Left kidney (tissue), 8 donors: ENCODE measurements at places on chromosomes 3 and 15.
A peak's percentile ranks its signal among the peaks of the same experiment; 100 is the strongest.

GRCh38 chr15:90400759-90401314, 12.8 kb downstream of the IQGAP1 start:
- DNase-seq: peak; percentile 89

DNA sequence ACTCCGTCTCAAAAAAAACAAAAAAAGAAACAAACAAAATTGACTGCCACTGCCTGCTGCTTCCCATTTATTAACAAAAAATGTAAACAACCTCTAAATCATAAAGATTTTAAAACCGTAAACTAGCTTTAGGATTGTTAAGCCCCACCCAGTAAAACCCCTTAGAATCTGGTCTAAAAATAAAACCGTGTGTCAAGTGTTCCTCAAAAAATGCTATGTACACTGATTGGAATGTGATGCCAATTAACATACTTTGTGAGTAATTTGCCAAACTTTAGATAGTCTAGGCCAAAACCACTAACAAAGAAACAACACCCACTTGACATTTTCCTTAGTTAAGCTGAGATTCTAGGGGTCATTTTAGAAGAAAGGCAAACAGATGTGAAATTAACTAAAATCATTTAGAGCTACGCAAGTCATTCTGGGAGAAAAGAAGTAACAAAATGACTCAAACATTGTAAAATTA, 5.3 kb downstream of the RAF1 start:
- no peak for DNase-seq

DNA sequence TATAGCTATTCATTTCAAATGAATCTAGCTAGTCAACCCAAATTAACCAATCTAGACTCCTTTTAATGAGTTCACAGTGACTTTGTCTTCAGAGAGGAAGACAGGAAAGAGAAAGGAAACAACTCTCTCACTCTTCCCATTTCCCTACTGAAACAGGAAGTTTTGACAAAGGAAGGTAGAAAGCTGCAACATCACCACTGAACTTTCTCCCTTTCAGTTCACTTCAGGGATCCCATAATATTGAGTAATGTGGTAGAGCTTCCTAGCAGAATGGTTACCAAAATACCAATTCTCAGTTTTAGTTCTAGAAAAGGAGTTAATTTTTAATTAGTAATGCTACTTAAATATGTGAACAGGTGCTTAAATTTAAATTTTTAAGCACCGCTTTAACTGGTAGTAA, 7.5 kb downstream of the VPS13C start:
- DNase-seq: no peak

GRCh38 chr15:57861815-57862586, 155.5 kb downstream of the POLR2M start:
- DNase-seq: no peak

- DNase-seq: no peak
These were observed 446.9 kb upstream of the DPPA4 start for GRCh38 chr3:109784285-109784684.

DNA sequence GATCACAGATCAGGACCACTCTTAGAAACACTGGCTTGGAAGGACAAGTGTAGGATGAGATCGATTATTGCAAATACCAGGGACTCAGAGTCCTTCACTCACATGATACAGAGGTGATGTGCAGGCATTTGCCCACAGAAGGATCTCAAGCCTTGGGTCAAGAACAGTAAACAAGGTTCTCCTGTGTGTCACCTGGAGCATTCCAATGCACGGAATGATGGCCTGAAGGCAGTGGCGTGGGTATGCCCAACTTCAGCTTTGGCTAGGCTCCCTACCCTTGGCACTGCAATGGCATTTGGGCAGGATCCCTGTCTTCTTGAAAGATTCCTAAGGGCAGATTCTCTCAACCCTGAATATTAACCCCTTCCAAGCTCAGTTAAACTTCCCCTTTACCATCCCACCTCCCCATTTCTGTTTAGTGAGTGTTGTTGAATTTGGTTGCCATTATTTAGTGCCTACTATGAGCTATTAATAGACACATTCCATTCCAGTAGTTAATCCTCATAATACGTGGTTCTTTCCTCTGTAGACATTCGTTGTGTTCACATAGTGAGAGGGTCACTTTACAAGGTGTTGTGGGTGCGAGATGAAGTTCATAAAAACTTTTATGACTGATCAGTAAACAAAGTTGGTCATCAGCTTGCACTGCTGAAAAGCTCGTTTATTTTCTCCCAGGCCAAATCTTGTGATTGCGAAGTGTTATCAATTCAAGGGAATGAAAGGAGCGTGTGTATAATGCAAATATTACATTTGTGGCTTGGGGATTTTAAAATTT, 1.1 kb upstream of the LZTFL1 start:
- no peak for DNase-seq

DNA sequence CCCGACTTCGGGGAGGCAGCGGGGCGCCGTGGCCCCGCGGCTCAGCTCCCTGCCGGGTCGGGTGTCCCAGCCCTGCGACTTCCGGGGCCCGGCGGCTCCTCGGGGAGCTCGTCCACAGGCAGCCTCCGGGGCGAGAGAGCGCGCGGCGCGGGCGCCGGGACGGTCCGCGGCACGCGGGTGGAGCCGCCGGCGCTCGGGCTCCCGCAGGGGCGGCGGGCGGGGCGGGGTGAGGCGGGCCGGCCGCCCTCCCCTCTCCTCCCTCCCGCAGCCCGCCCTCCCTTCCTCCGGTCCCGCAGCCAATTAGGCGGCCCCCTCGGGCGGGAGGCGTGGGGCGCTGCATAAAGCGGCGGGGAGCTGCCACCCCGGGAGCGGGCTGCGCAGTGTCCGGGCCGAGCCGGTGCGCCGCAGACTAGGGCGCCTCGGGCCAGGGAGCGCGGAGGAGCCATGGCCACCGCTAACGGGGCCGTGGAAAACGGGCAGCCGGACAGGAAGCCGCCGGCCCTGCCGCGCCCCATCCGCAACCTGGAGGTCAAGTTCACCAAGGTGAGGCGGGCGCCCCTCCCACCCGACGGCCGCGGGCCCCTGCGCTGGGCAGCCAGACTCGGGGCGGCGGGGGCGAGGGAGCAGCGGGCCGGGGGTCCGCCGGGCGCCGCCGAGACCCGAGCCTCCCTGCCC, at the start of gene ALDH1A3:
Gene ALDH1A3 (plus strand): TSS at position 368 of the 675 bp plus-strand sequence. CDS start 77 bp downstream, at position 445.
- no peak for DNase-seq

DNA sequence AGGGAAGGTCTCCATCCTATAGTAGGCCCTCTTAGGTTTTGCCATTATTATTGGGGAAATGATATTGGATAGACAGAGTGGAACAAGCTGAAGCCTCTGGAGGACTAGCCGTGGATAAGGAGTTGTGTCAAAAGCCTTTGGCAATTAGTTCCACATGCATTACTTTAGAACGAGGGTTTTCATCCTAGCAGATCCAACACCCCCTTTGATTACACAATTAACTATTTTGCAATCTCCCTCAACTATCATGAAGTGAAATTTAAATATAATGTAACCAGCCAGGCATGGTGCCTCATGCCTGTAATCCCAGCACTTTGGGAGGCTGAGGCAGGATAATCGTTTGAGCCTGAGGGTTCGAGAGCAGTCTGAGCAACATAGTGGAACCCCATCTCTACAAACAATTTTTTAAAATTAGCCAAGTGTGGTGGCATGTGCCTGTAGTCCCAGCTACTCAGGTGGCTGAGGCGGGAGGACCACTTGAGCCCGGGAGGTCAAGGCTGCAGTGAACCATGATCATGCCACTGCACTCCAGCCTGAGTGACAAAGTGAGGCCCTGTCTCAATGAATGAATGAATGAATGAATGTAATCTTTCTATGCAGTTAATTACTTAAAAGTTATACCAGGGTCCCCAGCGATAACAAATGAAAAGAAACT, 56.8 kb downstream of the PXYLP1 start:
- no peak for DNase-seq

DNA sequence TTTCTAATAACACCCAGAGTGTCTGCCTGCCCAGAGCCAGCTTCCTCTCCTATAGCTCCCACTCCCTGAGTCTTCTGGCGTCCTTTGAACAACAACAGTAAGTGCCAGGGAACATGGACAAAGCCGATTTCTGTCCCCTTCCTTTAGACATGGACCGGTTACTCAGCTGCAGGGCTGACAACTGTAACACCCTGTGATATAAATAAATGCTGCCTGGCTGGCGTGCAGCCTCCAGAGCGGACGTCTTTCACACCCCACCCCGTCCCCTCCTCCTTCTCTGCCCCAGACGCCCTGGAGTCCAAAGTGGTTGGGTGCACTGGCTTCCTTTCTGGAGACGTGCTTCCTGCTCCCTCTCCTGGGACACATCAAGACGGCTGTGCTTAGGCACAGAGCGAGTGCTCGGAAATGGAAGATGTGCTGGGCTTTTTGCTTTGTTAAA, 281.9 kb upstream of the LRRFIP2 start:
- DNase-seq: no peak

DNA sequence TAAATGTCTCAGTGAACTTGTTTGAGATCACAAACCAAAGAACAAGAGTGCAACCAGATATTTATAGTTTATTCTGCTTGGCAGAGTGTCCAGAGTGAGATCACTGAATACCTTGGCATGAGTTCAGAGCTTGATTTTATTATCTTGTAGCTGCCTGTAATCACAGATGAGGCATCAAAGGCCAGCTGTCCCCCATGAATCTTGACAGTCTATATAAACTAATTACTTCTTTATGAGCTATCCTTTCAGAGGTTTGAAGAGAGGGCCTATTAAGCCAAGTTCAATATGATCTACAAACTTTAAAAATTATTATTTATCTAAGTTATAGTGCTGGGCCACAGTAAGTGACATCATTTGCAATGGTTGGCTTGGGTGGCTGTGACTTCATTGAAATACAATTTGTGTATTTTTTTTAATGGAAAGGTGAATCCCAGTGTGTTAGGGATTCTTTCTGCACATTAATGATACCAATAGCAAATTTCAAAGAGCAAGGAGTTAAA, 251.5 kb downstream of the CLSTN2 start:
- peak; percentile 46 for DNase-seq

- DNase-seq: no peak
These were observed 39.8 kb downstream of the IDH2 start for GRCh38 chr15:90062462-90062932.

DNA sequence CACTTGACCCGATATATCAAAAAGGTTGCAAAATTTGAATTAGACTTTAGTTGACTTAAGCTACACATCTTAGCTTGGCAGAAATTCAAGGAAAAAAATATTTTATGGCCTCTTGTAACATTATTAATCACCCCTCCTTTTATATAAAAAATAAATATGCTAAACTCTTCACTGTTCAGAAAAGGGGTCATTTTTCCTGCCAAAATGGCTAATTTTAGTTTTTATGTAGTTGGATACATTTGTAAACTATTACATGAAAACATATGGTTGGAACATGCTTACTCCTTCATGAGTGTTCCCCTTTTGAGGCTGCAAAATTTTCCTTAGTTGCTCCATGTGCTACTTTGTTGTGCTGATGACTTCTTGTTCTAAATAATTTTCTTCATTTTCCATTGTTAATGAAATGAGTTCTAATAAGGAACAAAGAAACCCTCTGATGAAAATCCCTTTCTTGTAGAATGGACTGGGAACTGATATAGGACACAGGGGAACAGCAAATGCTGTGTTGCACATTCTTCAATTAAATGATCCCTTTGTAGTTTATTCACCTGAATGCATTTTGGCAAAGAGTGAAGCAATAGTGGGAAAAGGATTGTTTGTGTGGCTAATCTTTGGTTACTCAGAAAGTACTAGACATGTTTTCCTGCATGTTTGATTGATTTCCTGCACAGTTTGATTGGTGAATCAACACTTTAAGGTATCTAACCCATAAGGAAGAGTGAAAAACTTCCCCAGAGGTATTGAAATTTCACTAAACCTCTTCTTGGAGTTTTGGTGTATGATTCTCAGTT, 349.3 kb downstream of the TIGIT start:
- DNase-seq: no peak

DNA sequence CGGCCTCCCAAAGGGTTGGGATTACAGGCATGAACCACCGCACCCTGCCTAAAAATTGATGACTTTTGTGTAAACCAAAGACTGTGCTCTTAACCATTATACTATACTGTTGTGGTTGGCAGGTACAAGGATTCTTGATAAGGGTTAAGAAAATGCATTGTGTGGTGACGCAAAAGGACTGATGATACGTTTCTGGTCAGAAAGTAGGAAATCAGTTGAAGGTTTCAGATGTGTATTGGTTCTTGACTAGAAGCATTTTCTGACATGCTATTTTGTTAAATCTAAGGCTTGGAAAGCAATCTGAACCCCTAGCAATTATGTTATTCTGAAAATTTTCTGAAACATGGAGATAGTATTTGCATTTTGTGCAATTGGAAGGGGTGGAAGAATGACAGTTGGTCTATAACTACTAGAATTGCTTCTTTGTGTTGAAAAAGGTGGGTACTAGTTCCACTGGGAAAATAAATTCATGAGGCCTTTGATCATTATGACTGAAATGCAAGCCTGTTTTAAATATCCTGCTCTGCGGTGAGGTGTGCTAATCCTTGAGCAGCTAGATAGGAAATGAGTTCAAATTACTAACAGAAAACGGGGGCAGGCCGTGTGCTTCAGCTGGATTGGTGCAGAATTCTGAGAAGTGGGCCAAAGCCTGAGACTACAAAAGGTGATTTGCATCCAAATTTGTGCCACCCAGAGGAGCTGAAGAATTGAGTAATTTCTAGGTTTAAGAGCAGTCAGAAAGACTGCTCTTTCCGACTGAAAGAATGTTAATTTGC, 66.0 kb upstream of the LRRFIP2 start:
- no peak for DNase-seq

DNA sequence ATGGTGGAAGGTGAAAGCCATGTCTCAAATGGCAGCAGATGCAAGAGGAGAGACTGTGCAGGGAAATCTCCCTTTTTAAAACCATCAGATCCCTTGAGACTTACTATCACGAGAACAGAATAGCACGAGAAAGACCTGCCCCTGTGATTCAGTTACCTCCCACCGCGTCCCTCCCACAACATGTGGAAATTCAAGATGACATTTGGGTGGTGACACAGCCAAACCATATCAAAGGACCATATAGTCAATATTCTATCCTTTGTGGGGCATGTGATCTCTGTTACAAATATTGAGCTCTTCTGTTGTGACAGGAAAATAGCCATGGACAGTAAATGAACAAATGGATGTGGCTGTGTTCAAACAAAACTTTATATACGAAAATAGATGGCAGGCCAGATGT, 77.2 kb upstream of the ACKR4 start:
- DNase-seq: no peak
